Activated CD4-positive, alpha-beta T cell treated with anti-CD3 and anti-CD28 coated beads for 48 hours (primary cell): ENCODE measurements at places on chromosomes 4 and X.

- peak; percentile 42 for DNase-seq
Observed at GRCh38 chrX:40094041-40094899, 3.5 kb downstream of the BCOR start.

DNA sequence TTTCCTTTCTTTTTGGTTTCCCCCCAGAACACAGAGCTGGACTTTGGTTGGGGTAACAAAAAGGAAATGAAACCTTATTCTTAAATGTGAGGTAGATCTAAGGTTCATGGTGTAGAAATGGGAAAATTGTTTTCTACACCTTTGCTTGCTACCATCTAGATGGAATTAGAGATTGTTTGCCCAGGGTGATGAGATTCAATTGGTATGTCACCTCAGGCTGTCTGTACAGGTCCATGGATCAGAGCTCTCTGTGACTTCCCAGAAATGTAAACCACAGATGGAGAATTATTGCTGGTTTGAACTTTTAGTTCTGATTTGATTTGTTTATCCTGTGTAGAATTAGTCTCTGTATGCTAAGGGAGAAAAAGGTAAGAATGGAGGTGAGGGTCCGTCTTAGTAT lies 146.7 kb downstream of the PCDH7 start:
- DNase-seq = no peak

DNA sequence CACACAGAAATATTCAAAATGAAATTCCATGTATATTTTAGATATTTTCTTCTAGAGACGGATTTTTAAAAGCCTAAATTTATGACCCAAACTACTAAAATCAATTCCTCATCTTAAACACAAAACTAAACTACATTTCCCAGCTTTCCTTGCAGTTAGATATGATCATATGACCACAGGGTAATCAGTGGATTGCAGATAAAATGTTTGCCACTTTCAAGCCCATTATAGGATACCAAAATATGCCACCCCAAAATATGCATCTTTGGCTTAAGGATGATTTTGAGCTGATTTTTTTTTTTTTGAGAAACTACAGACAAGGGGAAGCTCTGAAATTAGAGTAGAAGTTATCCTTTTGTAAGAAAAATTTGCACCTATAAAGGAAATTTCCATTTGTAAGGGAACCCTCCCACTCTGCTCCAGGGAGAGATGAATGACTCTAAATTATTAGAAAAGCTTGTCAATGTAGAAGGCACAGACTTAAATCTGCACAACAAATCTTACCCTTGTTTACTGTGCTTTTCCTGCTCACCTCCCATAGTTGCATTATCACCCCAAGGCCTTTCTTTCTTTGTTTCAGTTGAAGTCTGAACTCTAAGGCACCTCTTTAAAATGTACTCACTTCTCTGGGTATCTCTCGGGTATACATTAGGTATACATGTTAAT lies 503.0 kb downstream of the PDHA2 start:
- DNase-seq = no peak

DNA sequence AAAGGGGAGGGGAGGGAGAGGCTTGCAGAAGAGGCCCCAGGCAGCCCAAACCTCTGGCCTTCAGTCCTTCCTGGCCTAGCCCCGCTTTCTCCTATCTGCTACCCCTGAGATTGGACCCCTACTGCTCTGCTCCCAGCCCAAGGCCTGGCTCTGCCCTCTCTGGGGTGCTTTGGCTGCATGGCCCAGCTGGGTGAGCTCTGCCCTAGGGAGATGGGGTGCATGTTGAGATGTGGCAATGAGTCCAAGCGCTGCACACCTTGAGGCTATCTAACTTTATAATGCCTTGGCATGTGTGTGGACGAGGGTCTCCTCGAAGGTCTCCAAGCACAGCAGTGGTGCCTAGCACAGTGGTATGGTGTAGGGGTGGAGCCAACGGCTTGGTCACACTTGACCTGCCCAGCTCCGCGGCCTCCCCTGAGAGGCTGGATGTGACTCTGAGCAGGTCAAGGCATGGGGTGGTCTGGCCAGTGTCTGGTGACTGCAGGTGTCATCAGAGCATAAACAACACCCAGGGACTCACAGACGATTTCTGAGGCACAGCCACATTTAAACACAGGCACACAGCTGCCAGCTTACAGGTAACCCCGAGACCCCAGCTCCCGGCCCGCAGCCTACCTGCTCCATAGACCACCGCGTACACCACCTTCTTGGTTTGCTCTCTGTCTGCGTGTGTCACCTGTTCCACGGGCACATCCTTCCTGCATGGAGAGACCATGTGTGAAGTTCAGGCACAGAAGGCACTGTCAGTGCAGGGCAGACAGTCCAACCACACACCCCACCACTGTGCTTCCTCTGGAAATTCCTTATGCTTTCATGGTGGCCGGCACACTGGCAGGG lies 36.3 kb downstream of the NAT8L start:
- DNase-seq = no peak

DNA sequence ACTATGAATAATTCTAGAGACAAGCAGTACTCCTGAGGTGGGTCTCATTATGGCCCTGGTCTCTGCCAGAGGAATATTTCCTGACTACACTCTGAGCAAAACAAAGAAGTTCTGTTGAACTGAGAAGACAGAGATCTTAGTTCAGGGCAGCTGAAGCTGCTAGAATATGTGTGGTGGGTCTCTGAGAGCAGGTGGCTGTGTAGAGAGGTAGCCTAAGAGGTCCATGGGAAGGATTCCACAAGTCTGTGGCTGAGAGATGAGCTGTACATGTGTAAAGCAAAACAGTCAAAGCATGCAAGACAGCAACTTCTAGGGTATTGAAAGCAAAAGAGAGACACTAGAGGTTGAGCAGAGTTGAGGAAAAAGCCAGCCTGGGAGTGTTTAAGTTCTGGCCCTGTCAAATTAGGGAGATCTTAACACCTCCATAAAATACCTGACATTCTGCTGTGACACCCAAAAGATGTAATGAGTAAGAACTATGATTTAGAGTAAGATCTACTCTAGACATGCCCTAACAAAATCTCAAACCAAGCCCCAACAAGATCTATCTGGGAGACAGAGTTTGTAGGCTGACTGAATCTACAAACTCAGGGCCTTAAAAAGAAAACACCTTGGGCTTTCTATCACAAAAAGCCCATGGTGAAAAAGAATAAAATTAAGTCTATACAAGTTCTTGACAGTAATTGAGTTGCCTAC lies 274.4 kb downstream of the BANK1 start:
- no peak for DNase-seq

- peak; percentile 5 for DNase-seq
Observed at GRCh38 chrX:1387141-1387776, 4.7 kb downstream of the SLC25A6 start.

DNA sequence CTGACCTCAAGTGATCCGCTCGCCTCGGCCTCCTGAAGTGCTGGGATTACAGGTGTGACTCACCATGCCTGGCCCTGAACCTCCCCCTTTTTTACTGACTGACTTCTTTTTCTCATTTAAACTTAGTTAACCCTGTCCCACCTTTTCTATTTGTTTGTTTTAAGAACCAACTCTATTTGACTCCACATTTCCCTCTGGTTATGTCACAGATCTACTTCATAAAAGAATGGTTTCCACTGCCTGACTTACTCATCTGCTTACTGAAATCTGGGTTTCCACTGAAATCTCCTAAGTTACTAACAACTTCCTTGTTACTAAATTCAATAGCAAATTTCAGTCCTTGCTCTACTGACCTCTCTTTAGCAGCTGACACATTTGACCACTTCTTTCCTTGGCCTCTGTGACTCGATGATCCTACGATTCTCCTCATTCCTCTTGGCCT lies 28.0 kb upstream of the NSUN7 start:
- peak; percentile 28 for DNase-seq

- DNase-seq = no peak
Observed at GRCh38 chr4:101349801-101350064, 2.4 kb upstream of the PPP3CA start.

DNA sequence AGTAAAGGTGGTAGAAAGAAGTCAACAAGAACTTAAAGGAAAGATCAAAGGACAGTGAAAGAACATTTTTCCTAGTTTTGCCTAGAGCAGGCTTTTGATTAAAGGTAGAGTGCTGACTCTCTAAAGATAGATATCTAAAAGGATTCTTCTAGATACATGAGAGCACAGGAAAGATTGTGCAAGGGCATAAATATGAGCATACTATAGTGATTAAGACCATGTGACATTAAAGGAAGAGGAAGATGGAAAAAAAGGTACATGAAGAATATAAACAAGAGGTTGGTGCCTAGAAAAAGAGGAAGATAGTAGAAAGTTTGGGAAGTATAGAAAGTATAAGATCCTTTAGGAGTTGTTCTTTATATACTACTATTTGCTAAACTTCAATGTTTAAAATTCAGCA lies 26.1 kb upstream of the TET2 start:
- no peak for DNase-seq

- no peak for DNase-seq
Observed at GRCh38 chr4:168521721-168522120, 24.9 kb downstream of the PALLD start.

DNA sequence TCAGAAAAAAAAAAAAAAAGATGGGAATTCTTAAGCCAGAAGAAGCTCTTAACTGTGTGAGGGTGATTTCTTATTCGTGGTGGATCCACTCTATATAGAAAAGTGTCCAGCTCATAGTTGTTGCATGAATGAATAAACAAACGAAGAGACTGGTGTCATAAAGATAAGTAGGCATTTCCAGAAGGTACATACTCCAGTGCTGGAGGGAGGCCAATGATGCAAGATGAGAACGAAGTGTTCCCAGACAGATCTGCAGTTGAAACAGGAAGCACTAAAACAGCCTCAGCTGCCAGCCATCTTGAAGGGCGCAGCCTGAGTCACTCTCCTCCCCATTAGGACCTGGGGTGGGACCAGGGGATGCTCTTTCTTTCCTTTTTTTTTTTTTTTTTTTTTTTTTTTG lies 47.4 kb upstream of the HOPX start:
- no peak for DNase-seq

GRCh38 chrX:63686878-63687714 lies 97.9 kb downstream of the ARHGEF9 start:
- peak; percentile 3 for DNase-seq

DNA sequence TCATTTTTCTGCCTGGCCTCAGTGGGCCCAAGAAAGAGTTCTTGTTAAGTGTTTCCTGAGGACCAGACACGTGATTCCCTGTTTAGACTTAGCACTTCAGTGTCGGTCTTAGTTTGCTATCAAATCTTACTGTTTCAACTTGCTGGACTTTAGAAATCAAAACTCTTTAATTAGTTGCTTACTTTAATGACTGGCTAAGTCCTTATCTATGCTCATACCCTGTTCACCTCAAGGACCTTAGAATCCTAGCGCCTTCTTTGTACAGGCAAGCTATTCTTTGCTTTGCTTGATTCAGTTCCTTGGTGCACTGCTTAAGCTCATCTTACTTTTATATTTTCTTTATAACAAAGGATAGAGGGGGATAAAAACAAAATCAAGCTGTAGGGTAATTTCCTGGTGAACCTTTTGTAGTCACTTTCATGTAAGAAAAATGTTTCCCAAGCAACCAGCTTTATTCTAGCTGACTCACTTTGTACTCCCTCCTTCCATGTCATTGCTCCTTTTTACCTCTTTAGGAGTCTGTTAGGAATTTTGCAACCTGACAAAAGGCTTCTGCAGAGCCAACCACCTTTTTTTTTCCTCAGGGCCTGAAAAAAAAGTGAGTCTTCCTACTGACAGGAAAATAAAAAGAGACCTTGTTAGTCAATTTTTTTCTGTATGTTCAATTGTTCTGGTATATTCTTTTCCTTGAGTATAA lies 14.7 kb downstream of the WDR44 start:
- no peak for DNase-seq

DNA sequence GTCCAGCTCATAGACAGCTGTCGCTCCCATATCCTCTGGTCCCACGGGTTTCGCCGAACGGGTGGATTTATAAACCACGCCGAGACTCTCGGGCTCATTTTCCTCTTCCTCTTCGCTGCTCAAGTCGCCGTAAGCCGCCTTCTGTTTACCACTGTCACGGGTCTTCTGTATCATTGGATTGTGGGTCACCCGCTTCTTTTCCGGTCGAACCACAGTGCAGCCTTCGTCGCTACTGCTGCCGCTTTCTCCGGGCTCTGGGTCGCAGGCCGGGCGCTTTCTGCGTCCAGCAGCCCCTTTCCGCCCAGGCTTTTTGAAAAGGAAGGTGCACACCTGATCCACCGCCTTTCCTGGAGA lies 311 bp downstream of the RNF113A start:
- no peak for DNase-seq

GRCh38 chr4:82017680-82018079 lies 356.1 kb downstream of the HNRNPD start:
- no peak for DNase-seq

DNA sequence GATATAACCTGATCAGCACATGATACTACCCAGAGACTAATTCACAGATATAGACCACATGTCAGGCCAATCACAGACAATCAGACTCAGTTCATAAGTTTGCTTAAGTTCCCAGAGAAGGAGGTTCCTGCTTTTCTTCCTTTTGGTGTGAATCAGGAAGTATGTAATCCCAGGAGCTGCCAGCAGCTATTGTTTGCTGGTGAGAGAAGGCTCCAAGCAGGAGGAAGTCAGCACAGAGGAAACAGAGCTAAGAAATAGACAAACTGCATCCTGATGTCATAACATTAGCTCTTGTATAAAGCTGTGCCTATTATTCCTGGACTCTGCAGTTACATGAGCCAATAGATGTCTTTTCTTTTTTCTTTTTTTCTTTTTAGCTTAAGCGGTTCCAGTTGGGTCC lies 50.9 kb downstream of the UCHL1 start:
- no peak for DNase-seq

GRCh38 chr4:60400593-60400992 lies 799.5 kb upstream of the ADGRL3 start:
- no peak for DNase-seq

DNA sequence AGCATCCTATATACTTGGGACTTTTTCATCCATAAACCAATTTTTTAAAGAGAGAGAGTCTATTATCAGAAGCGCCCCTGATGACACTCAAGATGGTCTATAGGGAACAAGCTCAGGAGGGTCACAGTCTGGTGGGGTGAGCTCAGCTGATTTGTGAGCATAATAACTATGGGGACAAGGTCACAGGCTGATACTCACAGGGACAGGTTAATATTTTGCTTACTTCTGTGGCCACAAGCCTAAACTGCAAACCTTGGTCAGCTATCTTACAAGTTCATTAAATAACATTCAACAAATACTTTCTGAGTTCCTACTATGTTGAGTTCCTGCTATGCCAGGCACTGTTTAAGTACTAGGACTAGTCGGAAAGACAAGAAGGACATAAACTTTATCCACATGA lies 10.2 kb upstream of the CCDC149 start:
- DNase-seq = no peak

DNA sequence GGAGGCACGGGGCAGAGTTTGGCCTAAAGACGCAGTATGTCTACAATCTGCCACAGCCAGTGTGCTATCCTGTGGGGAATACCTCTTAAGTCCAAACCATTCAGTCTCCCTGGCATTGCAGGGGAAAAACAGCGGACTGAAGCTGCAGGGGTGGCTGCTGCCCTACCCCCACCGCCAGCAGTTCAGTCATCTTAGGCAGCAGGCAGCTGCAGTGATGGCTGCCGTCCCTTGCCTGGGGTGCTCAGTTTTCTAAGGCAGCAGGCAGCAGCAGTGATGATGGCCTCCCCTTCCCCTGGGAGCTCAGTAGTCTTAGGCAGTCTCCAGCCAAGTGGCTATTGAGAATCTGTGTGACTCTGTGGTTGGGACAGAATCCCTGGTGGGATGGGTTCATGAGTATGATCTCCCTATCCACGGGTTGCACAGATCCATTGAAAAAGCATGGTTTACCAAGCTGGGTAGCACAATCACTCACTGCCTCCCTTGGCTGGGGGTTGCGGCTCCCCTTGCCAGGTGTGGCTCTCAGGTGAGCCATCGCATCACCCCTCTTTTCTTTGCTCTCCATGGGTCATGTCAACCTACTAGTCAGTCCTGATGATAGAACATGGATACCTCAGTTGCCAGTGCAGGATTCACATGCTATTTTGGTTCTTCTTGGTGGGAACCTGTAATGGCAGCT lies 48.9 kb upstream of the GRID2 start:
- DNase-seq = no peak
